ENCODE measurements at places on chromosomes 3 and 15.

GRCh38 chr3:93910097-93910496 is 63.6 kb downstream of the PROS1 start:
- no peak for DNase-seq

- no peak for DNase-seq
Measured at GRCh38 chr3:85193565-85193964, 234.8 kb downstream of the CADM2 start.

- DNase-seq = no peak
Measured at GRCh38 chr15:50751394-50751793, 14.1 kb downstream of the SPPL2A start.

GRCh38 chr15:69154684-69155083 is 5.8 kb upstream of the GLCE start:
- peak; percentile 89 for DNase-seq

DNA sequence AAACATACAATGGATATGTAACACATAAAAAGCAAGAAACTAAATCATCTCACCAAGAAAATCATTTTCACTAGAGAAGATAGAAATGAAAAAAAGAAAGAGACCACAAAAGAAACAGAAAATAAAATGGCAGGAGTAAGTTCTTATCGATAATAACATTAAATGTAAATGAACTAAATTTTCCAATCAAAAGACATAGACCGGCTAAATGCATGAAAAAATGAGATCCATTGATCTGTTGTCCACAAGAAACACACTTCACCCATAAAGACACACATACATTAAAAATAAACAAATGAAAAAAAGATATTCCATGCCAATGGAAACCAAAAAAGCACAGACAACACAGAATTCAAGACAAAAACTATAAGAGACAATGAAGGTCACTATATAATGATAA is 1771.9 kb downstream of the SI start:
- no peak for DNase-seq
